SK-N-SH (cell line): ENCODE measurements at places on chromosomes 1 and 21. TPM values are rescaled to one million over a fixed set of nuclear protein-coding genes. Genes with fewer than 3 reads are reported as not detected.

EFNA1 gene
- polyA plus RNA-seq: 14.4 and 15.3 TPM in 2 replicates

- no peaks in the 10 kb centered on the region for H3K36me3 ChIP-seq
- H3K4me3 ChIP-seq: no peak overlapping the region
- no peak overlapping the region for H3K27ac ChIP-seq
- no peak for DNase-seq
- H3K27me3 ChIP-seq: no peaks in the 10 kb centered on the region
Observed at GRCh38 chr1:21950734-21951133, 13.6 kb upstream of the HSPG2 start.

- no peak for DNase-seq
- peaks cover 19% of the 10 kb centered on the region for H3K4me1 ChIP-seq
- H3K36me3 ChIP-seq: peaks cover 13% of the 10 kb centered on the region
- H3K27ac ChIP-seq: peak overlapping the region; percentile 80
Observed at GRCh38 chr21:39386194-39386593, 37.3 kb upstream of the HMGN1 start.

C8A gene
- not detected in 2 replicates for polyA plus RNA-seq

- no peak overlapping the region for H3K27ac ChIP-seq
- H3K4me1 ChIP-seq: peaks cover 46% of the 10 kb centered on the region
- DNase-seq: no peak
- H3K27me3 ChIP-seq: no peaks in the 10 kb centered on the region
- H3K36me3 ChIP-seq: no peaks in the 10 kb centered on the region
- no peak overlapping the region for H3K4me3 ChIP-seq
Observed at GRCh38 chr1:93695411-93696005, 13.9 kb upstream of the BCAR3 start.

DNA sequence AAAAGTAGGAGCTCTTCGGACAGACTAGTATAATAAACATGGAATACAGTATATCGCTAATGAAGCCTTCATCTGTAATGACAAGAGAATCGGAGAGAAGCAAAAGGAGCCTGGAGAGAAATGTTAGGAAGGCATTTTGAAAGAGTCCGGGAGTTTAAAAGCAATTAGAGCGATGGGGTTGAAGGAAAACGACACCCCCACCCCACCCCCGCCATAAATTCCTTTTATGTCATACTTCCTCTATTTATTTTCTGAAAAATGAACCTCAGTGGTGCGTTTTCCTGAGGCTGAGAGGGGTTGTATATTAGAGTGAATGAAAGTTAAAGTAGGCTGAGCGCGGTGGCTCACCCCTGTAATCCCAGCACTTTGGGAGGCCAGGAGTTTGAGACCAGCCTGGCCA, 635 bp upstream of the APH1A start:
- H3K4me3 ChIP-seq: peak overlapping the region; percentile 93
- DNase-seq: no peak
- H3K36me3 ChIP-seq: peaks cover 26% of the 10 kb centered on the region
- H3K27me3 ChIP-seq: no peaks in the 10 kb centered on the region
- peaks cover 13% of the 10 kb centered on the region for H3K4me1 ChIP-seq

GRCh38 chr1:200269256-200269655, 140.6 kb downstream of the ZNF281 start:
- no peaks in the 10 kb centered on the region for H3K4me1 ChIP-seq
- DNase-seq: no peak
- H3K36me3 ChIP-seq: no peaks in the 10 kb centered on the region
- H3K27ac ChIP-seq: no peak overlapping the region
- H3K27me3 ChIP-seq: no peaks in the 10 kb centered on the region
- H3K4me3 ChIP-seq: no peak overlapping the region

DNA sequence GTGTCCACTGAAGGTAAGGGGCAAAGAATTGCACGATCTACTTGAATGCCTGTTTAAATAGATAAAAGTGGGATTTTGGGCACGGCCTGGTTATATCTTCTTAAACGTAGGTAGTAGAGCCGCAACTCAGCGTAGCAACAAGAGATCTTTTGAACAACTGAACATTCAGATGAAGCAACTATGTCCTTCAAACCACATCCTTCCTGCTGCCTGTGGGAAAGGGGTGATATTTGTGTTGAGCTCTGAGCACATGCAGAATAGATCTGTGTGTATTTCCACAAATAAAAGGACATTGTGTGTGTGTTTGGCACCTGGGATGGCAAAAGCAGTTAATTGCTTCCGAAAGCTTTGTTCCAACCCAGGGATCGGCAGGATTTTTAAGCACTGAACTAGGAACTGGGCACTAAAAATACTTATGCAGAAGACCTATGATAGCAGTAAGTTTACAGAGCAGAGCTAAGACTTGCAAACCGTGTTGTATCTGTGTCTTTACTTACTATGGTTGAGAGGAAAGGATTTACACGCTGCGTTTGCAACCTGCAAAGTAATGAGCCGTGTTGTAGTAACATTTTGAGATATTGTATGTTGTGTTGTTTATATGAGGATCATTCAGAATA, 333.4 kb downstream of the CHRM3 start:
- H3K4me3 ChIP-seq: no peak overlapping the region
- no peak for DNase-seq
- no peaks in the 10 kb centered on the region for H3K27me3 ChIP-seq

LIN9 gene
- 1.7 and 2.5 TPM in 2 replicates for polyA plus RNA-seq

DNA sequence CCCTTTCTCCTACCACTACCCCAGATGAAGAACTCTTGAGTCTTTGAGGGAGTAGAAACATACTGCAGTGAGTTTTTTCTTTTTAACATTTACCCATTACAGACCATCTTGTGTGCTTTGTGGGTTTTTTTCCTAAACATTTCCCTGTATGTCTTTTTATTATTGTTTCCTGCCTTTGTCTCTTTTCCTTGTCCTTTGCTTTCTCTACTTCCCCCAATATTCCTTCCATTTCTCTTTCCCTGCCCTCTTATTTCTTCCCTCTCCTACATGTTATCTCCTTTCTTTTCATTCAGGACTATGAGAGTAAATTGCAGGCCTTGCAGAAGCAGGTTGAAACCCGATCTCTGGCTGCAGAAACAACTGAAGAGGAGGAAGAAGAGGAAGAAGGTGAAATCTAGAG, 79.1 kb upstream of the PGD start:
- no peak overlapping the region for H3K4me3 ChIP-seq
- peaks cover 20% of the 10 kb centered on the region for H3K36me3 ChIP-seq
- DNase-seq: no peak
- H3K27me3 ChIP-seq: no peaks in the 10 kb centered on the region
- no peak overlapping the region for H3K27ac ChIP-seq

- no peak overlapping the region for H3K4me3 ChIP-seq
- DNase-seq: no peak
- no peaks in the 10 kb centered on the region for H3K36me3 ChIP-seq
- H3K27ac ChIP-seq: no peak overlapping the region
- H3K4me1 ChIP-seq: no peaks in the 10 kb centered on the region
Observed at GRCh38 chr1:175267716-175268416, 75.3 kb upstream of the KIAA0040 start.

MRTO4 gene
- 48.4 and 55.2 TPM in 2 replicates for polyA plus RNA-seq

- no peak overlapping the region for H3K4me3 ChIP-seq
- H3K36me3 ChIP-seq: no peaks in the 10 kb centered on the region
- H3K27me3 ChIP-seq: no peaks in the 10 kb centered on the region
- no peak overlapping the region for H3K27ac ChIP-seq
- DNase-seq: no peak
- peaks cover 31% of the 10 kb centered on the region for H3K4me1 ChIP-seq
Observed at GRCh38 chr1:169100208-169100607, 6.3 kb upstream of the ATP1B1 start.

GRCh38 chr1:240804475-240804874, 192.5 kb upstream of the GREM2 start:
- no peaks in the 10 kb centered on the region for H3K36me3 ChIP-seq
- peak overlapping the region; percentile 48 for H3K27ac ChIP-seq
- H3K27me3 ChIP-seq: no peaks in the 10 kb centered on the region

DNA sequence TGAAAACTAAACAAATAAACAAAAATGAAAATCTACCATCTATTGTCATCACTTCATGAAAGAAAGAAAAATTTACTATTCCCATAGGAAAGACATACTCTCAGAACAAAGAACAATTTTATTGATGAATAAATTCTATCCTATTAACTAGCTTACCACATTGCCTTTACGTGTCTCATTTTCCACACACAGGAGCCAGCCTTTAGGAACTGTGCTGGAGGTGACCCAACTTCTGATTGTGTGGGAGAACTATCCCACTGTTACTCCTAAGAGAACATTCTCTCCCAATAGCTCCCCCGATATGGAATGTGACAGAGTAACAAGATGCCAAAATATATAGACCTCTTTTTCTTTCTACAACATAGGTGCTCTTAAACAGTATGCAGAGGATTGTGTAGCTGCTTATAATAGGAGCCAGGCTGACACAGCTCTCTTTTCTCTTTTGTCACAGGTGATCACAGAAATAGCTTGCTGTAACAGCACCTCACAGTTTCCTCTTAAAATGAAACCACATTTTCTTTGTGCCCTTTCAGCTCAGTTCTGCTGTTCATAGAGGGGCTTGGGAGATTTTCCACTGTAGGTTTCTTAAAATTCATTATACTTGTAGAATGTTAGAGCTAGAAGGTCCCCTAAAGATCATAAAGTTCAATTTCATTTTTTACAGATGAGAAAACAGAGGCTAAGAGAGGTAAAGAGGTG, 35.5 kb downstream of the C21orf91 start:
- no peak overlapping the region for H3K4me3 ChIP-seq
- H3K36me3 ChIP-seq: no peaks in the 10 kb centered on the region
- no peak overlapping the region for H3K27ac ChIP-seq
- no peaks in the 10 kb centered on the region for H3K4me1 ChIP-seq
- H3K27me3 ChIP-seq: no peaks in the 10 kb centered on the region

DNA sequence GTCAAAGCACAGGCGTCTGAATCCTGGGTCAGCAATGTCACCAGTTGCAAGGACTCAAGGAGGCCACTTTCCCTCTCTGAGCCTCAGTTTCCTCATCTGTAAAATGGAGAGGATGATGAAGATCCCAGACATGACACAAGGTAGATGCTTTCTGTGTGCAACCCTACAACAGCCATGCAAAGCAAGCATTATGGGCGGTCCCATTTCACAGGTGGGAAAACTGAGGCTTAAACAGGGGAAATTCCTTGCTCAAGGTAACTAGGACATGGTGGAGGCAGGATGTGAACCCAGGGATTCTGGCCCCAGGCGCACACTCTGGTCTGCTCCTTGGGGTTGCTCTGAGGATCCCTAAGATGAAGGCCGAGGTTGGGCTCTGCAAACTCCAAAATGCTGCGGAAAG, 311.0 kb downstream of the PTPRU start:
- H3K4me3 ChIP-seq: no peak overlapping the region
- H3K27ac ChIP-seq: no peak overlapping the region
- DNase-seq: no peak
- no peaks in the 10 kb centered on the region for H3K36me3 ChIP-seq
- H3K4me1 ChIP-seq: no peaks in the 10 kb centered on the region

DNA sequence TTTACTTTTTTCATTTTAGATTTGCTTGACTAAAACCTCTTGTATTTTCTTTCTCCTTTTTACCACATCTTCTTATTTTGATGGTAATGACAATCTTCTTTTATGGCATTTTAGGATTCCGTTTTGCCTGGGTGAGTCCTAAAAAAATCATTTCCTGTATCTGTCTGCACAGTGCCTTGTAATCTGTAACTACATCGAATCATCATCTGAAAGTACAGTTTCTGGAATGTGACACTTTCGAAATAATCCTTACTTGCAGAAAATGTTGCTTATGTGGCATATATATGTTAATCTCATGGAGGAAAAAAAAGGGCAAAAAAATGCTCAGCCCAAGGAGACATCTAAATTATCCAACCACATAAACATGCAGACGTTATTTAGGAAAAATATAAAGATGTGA, 29.0 kb downstream of the GREM2 start:
- H3K27me3 ChIP-seq: no peaks in the 10 kb centered on the region
- H3K36me3 ChIP-seq: no peaks in the 10 kb centered on the region
- no peak overlapping the region for H3K4me3 ChIP-seq
- DNase-seq: no peak
- H3K27ac ChIP-seq: 0 out of 2 replicates have a peak overlapping the region, but pooled peaks have one; percentile 11

GRCh38 chr1:157247005-157247763, 109.0 kb upstream of the ETV3 start:
- no peaks in the 10 kb centered on the region for H3K4me1 ChIP-seq
- H3K27me3 ChIP-seq: no peaks in the 10 kb centered on the region
- DNase-seq: no peak
- H3K4me3 ChIP-seq: no peak overlapping the region
- H3K27ac ChIP-seq: no peak overlapping the region
- H3K36me3 ChIP-seq: no peaks in the 10 kb centered on the region

PDE9A gene
- polyA plus RNA-seq: 0.28 and 0.54 TPM in 2 replicates

IL20 gene
- polyA plus RNA-seq: not detected in 2 replicates

- no peak overlapping the region for H3K4me3 ChIP-seq
- no peak overlapping the region for H3K27ac ChIP-seq
- H3K4me1 ChIP-seq: no peaks in the 10 kb centered on the region
- DNase-seq: no peak
- H3K36me3 ChIP-seq: no peaks in the 10 kb centered on the region; the same call in 1 of the 2 replicates
Observed at GRCh38 chr1:203093754-203094410, 8.1 kb upstream of the MYOG start.
